ENCODE measurements at places on chromosomes 4 and X.

- no peak for DNase-seq
Observed at GRCh38 chr4:83115656-83116285, 1.2 kb upstream of the PLAC8 start.

- DNase-seq = no peak
Observed at GRCh38 chr4:140776556-140776955, 20.4 kb upstream of the TBC1D9 start.

DNA sequence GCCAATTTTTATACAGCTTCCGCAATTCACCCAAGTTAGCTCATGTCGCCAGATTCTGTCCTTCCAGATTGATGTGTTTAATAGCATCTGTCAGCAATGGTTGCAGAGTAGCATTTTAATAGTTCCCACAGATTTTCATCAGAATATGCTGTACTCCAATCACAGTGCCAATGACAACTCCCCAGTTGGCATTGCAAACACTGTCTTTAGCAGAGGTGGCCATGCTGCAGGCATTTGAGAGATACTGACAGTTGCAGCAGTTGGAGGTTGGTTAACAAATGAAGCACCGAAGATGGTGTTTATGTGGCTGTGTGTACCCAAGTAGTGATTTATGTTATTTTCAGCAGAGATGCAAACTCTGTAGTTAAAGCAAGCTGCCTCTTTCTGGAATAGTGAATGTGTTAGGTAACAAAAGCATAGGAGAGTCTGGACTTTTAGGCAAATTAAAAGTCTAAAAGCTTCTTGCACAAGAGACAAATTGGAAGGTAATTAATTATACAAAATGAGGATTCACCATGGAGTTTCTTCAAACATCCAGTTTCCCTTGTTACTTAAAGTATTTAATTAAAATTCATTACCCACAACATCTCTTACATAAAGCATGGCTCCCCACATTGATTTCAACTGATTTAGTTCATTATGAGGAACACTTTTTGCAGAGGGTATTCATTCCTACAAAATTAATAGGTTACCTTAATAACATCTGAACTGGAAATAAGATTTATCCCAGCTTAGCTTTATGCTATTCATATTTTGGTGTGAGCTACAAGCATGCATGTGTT, 65.2 kb downstream of the PARM1 start:
- DNase-seq = no peak

DNA sequence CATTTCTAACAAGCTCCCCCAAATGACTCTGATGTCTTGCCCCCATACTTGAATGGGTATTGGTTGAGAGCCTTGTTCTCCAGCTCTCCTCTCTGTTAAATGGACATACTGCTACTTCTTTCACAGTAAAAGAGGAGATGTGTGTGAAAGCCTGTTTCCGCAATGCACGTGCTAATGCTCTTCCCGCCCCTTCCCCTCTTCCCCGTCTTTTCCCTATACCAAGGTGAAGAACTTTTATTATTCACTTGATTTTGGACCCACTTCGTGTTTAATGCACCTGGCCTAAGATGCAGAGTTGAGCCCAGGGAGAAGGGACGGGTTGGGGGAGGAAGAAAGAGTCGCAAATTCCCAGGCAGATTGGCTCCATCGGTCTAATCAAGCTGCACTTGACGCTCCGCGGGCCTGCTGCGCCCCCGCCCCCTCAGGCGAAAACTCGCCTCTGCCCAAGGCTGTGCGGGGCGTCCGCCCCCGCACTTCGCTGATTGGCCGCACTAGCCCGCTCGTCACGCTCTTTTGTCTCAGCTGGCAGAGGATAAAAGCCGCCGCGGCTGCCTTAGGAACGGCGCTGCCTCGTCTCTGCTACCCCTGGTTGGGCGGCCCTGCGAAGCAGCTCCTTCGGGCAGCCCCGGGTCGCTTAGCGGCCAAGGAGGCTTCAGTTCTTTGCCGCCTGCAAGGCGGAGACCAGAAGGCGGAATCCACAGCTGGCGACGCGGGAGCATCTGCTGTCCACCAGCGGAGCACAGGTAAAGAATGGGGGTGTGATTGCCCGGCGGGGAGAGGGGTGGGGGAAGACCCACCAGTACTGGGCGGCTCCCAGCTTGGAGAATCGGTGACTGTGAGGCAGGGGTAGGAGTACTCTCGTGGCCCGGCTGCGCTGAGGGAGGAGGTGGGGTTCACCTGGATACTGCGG, at the start of gene ZCCHC12:
ZCCHC12 (plus strand) TSS at position 562 of the 910 bp plus-strand sequence. CDS start 1,421 bp downstream, outside the sequence.
- DNase-seq = peak; percentile 11

GRCh38 chr4:81030061-81030980, at the start of gene BMP3:
Gene BMP3, plus strand, starts transcription at chr4:81030708. Its CDS starts 577 bp downstream, at chr4:81031285.
- DNase-seq = no peak

- no peak for DNase-seq
Observed at GRCh38 chr4:98516441-98517217, 141.8 kb downstream of the TSPAN5 start.

GRCh38 chrX:56987741-56988140, 7.6 kb downstream of the SPIN3 start:
- DNase-seq = no peak

GRCh38 chrX:108795240-108795639, 58.9 kb upstream of the IRS4 start:
- no peak for DNase-seq

DNA sequence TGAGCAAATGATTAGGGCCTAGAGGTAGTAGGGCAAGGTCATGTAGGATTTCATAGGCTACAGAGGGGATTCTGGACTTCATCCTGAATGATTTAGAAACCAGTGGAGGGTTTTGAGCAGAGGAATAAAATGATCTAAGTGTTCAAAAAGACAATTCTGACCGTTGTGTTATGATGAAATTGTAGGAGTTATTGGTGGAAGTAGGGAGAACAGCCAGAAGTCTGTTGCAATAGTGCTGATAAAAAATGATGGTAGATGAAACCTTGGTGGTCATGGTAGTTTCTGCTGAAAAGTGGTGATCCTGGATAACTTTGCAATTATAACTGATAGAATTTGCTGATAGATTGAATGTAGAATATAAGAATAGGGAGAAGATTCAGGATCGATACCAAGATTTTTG, 60.2 kb downstream of the MID1IP1 start:
- DNase-seq = no peak

DNA sequence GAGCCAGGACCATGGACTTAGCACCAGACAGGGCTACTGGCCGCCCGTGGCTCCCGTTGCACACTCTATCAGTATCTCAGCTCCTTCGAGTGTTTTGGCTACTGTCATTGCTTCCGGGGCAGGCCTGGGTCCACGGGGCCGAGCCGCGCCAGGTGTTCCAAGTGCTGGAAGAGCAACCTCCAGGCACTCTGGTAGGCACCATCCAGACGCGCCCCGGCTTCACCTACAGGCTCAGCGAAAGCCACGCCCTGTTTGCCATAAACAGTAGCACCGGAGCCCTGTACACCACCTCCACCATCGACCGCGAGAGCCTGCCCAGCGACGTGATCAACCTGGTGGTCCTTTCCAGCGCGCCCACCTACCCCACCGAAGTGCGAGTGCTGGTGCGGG, 1.6 kb downstream of the FAT4 start:
- peak; percentile 20 for DNase-seq

DNA sequence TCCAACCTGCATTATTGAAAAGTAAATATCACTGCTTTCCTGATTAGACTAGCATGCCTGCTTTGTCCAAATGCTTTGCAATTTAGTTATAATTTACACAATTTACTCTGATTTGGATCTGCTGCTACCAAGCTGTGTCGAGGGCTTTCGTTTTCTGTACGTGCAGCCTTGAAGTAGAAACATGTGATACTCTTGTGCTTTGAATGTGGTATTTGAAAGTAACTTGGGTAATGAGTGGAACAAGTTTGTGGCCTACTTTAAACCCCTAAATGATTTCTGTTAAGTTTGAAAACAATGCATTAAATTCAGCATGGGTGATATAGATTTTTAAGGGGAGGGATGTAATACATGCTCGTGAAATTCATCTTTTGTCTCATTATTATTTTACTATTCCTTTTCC, 240.7 kb downstream of the IQCM start:
- no peak for DNase-seq

GRCh38 chr4:184143770-184144564, 73.7 kb downstream of the ENPP6 start:
- DNase-seq = no peak

DNA sequence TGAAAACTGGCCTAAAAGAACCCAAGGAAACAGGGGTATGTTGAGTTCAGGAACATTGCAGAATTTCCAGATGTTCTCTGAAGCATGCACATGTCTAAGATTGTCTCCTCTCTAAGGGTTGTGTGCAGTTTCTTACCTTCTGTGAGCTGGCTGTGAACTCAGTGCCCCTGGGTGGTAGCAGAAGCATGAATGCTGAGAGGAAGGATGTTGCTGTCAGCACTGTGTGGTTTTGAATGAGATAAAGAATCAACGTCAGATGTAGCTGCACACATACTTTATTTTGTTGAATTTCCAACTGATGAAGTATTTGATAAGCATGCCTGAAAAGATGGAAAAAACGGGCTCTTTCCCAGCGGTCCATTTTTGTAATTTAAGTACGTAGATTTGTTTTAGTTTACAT, 23.8 kb upstream of the CD38 start:
- DNase-seq = no peak

- DNase-seq = peak; percentile 0
Observed at GRCh38 chrX:78708262-78708661, 39.3 kb upstream of the LPAR4 start.

- no peak for DNase-seq
Observed at GRCh38 chr4:32440391-32440790, 1720.2 kb downstream of the PCDH7 start.

DNA sequence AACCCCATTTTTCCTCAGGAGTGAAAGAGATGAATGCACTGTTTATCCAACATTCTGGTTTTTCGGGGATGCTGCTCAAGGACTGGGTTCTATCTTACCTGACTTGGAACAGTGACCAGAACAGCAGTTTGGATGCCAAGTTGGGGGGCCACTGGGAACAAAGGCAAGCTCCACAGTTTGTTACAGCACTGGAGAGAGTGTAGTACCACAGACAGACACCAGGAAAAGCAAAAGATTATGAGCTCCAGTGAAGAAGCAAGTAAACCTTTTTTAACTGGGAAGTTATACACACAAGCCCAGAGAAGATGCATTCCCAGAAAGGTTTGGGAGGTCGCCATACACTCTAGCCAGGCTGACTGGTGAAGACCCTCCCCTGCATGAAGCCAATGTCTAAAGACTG, 13.6 kb downstream of the C4orf36 start:
- DNase-seq = no peak

GRCh38 chrX:56788229-56788628, 59.2 kb downstream of the NBDY start:
- DNase-seq = no peak

- DNase-seq = peak; percentile 12
Observed at GRCh38 chrX:40439625-40440532, 140.9 kb upstream of the ATP6AP2 start.

- no peak for DNase-seq
Observed at GRCh38 chr4:58175024-58175423, 1064.8 kb upstream of the IGFBP7 start.

DNA sequence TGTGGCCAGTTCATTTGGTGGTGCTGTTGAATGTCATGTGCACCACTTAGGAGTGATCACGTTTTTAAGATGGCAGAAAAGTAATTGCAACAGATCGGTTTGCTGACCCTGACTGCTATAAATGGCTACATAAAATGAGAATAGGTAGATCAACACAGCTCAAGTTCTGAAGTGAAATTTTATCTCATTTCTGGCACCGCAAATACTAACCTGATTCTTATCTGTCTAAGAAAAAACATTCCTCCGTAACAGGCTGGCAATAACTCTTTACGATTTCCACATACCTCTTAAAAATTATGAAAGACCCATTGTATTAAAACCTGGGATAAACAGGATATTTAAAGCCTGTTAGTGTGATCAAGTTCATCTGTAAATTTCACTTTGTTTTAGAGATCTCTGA, 387.5 kb downstream of the PDGFC start:
- no peak for DNase-seq

DNA sequence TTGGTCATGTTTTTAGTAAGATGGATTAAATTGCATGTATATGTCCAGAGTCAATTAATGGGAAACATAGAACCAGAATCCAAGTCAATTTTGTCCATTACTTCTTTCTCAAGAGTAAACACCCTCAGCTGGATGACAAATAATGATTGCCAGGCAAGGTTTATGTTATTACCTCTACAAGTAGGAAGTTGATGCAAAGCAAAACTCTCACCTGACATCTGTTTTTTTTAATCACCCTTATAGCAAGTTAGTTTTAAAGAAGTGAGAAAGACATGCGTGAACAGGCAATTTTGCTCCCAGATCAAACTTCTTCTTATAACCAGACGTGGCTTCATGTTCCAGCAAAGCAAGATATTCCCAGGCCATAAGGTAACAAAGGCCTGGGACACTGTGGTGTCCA, 348.5 kb upstream of the FTHL17 start:
- DNase-seq = no peak

DNA sequence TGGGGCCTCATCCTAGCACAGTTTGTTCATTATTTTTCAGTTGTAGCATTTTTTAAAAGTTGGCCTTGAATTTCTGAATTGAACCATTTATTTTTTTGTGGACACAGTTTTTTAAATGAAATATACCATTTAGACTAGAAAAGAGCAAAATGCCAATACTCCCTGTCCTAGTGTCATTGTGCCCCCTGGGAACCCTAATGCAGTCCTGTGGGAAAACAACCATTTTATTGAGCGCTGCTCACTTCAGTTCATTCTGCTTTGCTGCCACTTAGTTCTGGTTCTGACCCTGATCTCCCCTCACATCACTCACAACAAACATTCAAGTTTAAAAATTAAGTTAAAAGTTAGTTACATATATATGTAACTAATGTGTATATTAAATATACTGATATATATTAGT, 5.4 kb downstream of the NFKB1 start:
- DNase-seq = no peak

GRCh38 chr4:85555206-85555605, 80.3 kb downstream of the ARHGAP24 start:
- no peak for DNase-seq

DNA sequence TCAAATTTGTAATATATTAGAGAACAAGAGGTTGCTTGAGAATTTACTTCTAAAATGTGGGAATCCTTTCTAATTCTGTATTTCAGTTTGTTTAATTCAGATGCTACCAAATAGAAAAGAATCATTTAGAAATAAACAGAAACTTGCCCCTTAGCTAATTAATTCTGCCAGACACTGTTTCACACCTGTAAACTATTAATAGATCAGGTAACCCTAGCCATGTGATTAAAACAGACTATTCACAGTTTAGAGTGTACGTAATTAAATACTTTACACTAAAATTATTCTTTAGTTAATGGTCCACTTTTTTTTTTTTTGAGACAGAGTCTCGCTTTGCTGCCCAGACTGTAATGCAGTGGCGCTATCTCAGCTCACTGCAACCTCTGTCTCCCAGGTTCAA, 124.0 kb downstream of the PTPN13 start:
- DNase-seq = no peak

GRCh38 chrX:73877687-73878086, 314.7 kb downstream of the CHIC1 start:
- DNase-seq = no peak

GRCh38 chr4:36256398-36256891, 12.1 kb upstream of the ARAP2 start:
- no peak for DNase-seq
